ENCODE measurements at places on chromosomes 2 and 18.

DNA sequence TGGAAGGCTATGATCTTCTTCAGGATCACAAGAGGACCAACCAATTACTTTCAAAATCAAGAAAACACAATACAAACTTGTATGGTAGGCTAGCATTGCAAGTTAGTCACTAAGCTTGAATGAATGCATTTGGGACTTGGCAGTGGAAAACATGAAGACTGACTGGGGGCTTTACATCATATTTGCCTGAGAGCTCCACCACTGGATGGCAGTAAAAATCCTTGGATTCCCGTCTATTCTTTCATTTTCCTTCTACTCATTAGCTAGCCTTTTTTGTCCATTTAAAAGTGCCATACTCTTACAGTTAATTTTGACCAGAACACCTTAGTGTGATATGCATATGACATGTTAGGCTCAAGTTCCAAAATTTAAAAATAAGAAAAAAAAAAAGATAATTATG is 63.5 kb upstream of the RASGRP3 start:
- DNase-seq = no peak
- no peaks in the 10 kb centered on the region for H3K4me1 ChIP-seq
- H3K4me3 ChIP-seq = no peak overlapping the region
- peaks cover 4% of the 10 kb centered on the region for H3K36me3 ChIP-seq
- H3K27me3 ChIP-seq = no peaks in the 10 kb centered on the region

DNA sequence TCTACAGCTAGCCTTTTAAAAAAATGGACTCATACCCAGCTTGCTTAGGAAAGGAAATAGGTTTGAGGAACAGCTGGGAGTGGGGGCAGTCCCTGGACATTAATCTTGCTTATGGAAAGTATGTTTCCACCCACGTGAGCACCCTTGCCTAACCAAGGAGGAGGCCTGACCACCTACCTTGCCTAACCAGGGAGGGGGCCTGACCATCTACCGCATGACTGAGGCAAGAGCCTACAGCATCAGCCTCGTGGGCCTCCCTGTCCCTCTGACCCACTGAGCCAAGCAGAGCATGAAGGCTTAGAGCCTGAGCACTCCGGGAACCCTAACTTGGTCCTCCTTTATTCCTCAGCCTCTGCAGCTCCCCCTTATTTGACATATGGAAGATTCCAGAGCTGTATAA is 20.2 kb downstream of the PRKAG3 start:
- no peak overlapping the region for H3K4me3 ChIP-seq
- H3K36me3 ChIP-seq = peaks cover 26% of the 10 kb centered on the region
- H3K4me1 ChIP-seq = peaks cover 5% of the 10 kb centered on the region

DNA sequence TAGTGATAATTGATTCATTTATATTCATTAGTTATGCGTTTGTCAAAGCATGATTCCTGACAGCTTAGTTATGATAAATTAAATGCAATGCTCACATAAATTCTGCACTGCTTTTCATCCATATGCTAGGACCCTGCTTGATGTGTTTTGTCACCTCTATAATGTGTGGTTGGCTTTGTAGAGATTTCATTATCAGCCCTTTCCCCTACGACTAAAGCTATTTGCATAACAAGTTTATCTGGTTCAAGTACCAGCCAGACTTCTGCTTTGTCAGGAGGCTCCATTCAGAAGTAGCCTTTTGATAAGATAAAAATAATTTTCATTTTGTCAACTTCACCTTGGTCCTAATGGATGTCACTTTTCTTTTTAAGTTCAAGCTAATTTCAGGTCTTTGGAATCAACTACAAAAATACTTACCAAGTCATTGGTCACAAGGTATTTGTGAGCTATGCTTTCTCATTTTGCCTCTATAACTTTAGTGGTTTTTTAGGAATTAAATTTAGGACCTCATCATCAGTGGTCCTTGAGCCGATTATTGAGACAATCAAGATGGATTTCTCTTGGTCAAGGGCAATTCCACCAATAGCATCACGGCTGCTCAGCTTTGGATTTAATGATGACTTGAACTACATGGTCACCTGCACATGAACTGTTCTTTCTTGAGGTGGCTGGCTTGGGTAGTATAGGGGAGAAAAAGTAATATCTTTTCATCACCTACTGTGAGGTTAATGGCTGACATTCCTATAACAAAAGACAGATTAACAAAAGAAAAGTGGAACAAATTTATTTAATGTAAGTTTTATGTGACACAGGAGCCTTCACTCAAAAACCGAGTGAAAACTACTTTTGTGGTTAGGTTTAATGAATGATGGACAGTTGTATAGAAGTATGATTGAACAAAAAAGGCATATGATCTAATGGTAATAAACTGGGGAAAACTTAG is 162.1 kb downstream of the MYO3B start:
- peaks cover 11% of the 10 kb centered on the region for H3K4me1 ChIP-seq
- H3K36me3 ChIP-seq = no peaks in the 10 kb centered on the region
- H3K4me3 ChIP-seq = no peak overlapping the region
- H3K27ac ChIP-seq = no peak overlapping the region
- peaks cover 5% of the 10 kb centered on the region for H3K27me3 ChIP-seq

- no peak overlapping the region for H3K4me3 ChIP-seq
- no peaks in the 10 kb centered on the region for H3K36me3 ChIP-seq
- H3K4me1 ChIP-seq = peaks cover 44% of the 10 kb centered on the region
- H3K27me3 ChIP-seq = no peaks in the 10 kb centered on the region
Observed at GRCh38 chr2:72827966-72828646, 2.3 kb upstream of the EXOC6B start.

GRCh38 chr2:173037245-173038120 is 38.2 kb upstream of the MAP3K20 start:
- H3K4me1 ChIP-seq = peaks cover 7% of the 10 kb centered on the region
- DNase-seq = no peak
- H3K27me3 ChIP-seq = no peaks in the 10 kb centered on the region
- H3K27ac ChIP-seq = no peak overlapping the region
- no peak overlapping the region for H3K4me3 ChIP-seq
- H3K36me3 ChIP-seq = peaks cover 7% of the 10 kb centered on the region

DNA sequence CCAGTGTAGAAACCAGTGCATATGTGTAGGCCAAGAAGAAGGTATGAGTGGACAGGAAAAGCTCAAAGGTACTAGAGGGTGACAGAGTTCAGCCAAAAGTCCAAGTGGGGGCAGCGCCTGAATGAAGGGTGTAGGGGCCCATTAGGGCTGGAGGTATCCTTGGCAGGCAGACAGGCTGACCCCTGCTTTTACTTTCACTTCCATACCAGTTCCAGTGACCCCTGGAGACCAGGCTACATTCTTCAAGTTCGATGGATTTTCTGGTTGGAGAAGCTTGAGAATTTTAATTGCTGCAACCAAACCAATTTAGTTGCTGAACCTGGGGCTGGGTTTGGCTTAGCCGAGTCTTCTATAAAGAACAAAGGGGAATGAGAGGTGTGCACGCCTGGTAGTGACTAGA is 42.3 kb upstream of the MRPL33 start:
- H3K27me3 ChIP-seq = no peaks in the 10 kb centered on the region
- no peak overlapping the region for H3K4me3 ChIP-seq
- DNase-seq = no peak
- H3K27ac ChIP-seq = no peak overlapping the region
- no peaks in the 10 kb centered on the region for H3K36me3 ChIP-seq

GRCh38 chr2:28981620-28982376 is 700 bp downstream of the TOGARAM2 start:
- no peak overlapping the region for H3K4me3 ChIP-seq
- no peaks in the 10 kb centered on the region for H3K36me3 ChIP-seq
- peaks cover 4% of the 10 kb centered on the region for H3K4me1 ChIP-seq
- no peaks in the 10 kb centered on the region for H3K27me3 ChIP-seq
- DNase-seq = no peak
- H3K27ac ChIP-seq = no peak overlapping the region

- H3K27ac ChIP-seq = no peak overlapping the region
- no peaks in the 10 kb centered on the region for H3K36me3 ChIP-seq
- H3K4me3 ChIP-seq = no peak overlapping the region
- H3K4me1 ChIP-seq = peaks cover 2% of the 10 kb centered on the region
Observed at GRCh38 chr2:181128199-181128598, 147.8 kb downstream of the UBE2E3 start.

- no peaks in the 10 kb centered on the region for H3K27me3 ChIP-seq
- no peak overlapping the region for H3K27ac ChIP-seq
- H3K36me3 ChIP-seq = no peaks in the 10 kb centered on the region
Observed at GRCh38 chr2:124264551-124265091, 239.5 kb downstream of the CNTNAP5 start.

- no peak overlapping the region for H3K27ac ChIP-seq
- H3K36me3 ChIP-seq = peaks cover 38% of the 10 kb centered on the region
- no peaks in the 10 kb centered on the region for H3K27me3 ChIP-seq
- H3K4me3 ChIP-seq = no peak overlapping the region
Observed at GRCh38 chr2:202290316-202290715, 24.8 kb downstream of the NOP58 start.

DNA sequence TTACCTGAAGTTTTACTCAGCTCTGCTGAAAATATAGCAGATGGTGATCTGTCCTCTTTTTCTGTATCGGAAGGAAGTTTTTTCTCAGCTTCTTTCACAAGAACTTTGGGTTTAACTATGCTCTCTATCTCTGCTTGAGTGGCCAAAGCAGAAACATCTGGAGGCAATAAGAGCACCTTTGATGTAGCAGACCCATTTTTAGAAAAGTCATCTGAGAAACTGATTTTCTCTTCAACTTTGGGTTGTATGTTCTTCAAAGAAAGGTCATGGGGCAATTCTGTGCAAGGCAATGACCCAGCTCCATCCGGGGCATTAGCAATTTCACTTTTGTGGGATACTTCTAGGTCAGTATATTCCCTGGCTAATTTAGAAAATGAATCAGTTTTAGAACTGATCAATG is 25.2 kb downstream of the RTN4 start:
- H3K4me3 ChIP-seq = no peak overlapping the region
- H3K27me3 ChIP-seq = no peaks in the 10 kb centered on the region
- no peak for DNase-seq
- peaks cover 7% of the 10 kb centered on the region for H3K36me3 ChIP-seq
- H3K27ac ChIP-seq = no peak overlapping the region

- H3K27me3 ChIP-seq = peaks cover 9% of the 10 kb centered on the region
- H3K36me3 ChIP-seq = no peaks in the 10 kb centered on the region
- peaks cover 9% of the 10 kb centered on the region for H3K4me1 ChIP-seq
- H3K27ac ChIP-seq = no peak overlapping the region
- no peak overlapping the region for H3K4me3 ChIP-seq
Observed at GRCh38 chr2:204205082-204205481, 268.5 kb downstream of the ICOS start.

- no peak overlapping the region for H3K27ac ChIP-seq
- peaks cover 2% of the 10 kb centered on the region for H3K4me1 ChIP-seq
- H3K36me3 ChIP-seq = no peaks in the 10 kb centered on the region
- no peaks in the 10 kb centered on the region for H3K27me3 ChIP-seq
Observed at GRCh38 chr2:10389573-10389972, 58.6 kb downstream of the ODC1 start.

- H3K4me1 ChIP-seq = no peaks in the 10 kb centered on the region
- no peak overlapping the region for H3K27ac ChIP-seq
- H3K4me3 ChIP-seq = no peak overlapping the region
- H3K36me3 ChIP-seq = peaks cover 24% of the 10 kb centered on the region
Observed at GRCh38 chr2:73841912-73842738, 13.4 kb downstream of the STAMBP start.

DNA sequence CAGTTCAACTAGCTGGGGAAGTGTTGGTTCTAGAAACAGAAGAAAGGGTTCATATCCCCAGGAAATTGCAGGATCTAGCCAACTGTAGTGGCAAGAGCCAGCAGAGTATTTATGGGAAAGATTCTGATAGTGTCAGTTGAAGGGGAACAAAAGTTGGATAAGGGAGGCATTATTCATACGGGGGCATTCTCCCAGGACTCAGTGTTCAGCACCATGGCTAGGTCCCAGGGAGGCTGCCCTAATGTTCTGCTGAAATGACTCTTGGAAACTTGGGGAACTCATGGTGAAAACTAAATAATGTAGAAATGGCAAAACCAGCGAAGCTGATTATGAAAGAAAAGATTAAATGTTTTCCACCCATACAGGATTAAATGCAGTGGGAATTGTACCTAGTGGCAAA is 543.7 kb downstream of the TRIB2 start:
- DNase-seq = no peak
- H3K36me3 ChIP-seq = no peaks in the 10 kb centered on the region
- no peaks in the 10 kb centered on the region for H3K27me3 ChIP-seq
- H3K4me1 ChIP-seq = no peaks in the 10 kb centered on the region
- H3K27ac ChIP-seq = no peak overlapping the region
- no peak overlapping the region for H3K4me3 ChIP-seq

GRCh38 chr2:128448331-128449225 is 129.9 kb upstream of the HS6ST1 start:
- peaks cover 19% of the 10 kb centered on the region for H3K4me1 ChIP-seq
- H3K27me3 ChIP-seq = no peaks in the 10 kb centered on the region
- H3K36me3 ChIP-seq = no peaks in the 10 kb centered on the region
- no peak overlapping the region for H3K4me3 ChIP-seq
- no peak overlapping the region for H3K27ac ChIP-seq
- peak; percentile 36 for DNase-seq

DNA sequence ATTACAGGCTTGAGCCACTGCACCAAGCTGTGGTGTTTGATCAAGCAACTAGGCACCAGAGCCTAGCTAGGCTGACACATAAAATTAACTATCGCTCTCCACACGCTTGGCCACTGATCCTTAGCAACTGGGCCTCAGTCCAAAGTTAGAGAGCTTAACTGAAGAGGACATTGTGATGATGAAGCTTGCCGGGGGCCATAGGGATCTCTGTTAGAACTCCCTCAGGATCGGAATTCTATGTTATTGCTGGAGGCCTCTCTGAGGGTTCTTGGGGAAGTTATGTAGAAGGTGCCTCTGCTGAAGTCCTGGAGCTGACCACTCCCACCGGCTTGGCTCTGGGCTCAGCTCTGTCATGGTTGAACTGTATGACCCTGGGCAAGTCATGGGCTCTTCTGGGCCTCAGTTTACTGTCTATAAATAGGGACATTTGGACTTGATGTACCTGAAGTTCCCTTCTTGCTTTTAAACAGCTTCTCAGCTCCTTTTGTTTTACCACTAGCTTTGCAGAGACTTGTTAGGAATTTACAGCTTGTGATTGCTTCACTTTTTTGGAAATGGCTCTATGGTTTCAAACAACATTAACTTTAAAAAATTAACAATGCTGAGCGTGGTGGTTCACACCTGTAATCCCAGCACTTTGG is 44.1 kb downstream of the GATA6 start:
- peaks cover 38% of the 10 kb centered on the region for H3K4me1 ChIP-seq
- peak overlapping the region; percentile 43 for H3K27ac ChIP-seq
- DNase-seq = no peak
- no peak overlapping the region for H3K4me3 ChIP-seq

GRCh38 chr2:751474-751873 is 74.3 kb upstream of the TMEM18 start:
- peaks cover 4% of the 10 kb centered on the region for H3K4me1 ChIP-seq
- peaks cover 9% of the 10 kb centered on the region for H3K27me3 ChIP-seq

- DNase-seq = no peak
- no peak overlapping the region for H3K27ac ChIP-seq
- no peaks in the 10 kb centered on the region for H3K36me3 ChIP-seq
- peaks cover 37% of the 10 kb centered on the region for H3K4me1 ChIP-seq
- no peaks in the 10 kb centered on the region for H3K27me3 ChIP-seq
- no peak overlapping the region for H3K4me3 ChIP-seq
Observed at GRCh38 chr2:67899187-67899586, 163.6 kb downstream of the C1D start.
